ENCODE measurements at places on chromosomes 12 and 14. TPM values are rescaled to one million over a fixed set of nuclear protein-coding genes. Genes with fewer than 3 reads are reported as not detected.

GRCh38 chr12:63521706-63522105 is 146.6 kb downstream of the DPY19L2 start:
- no peak for DNase-seq

DNA sequence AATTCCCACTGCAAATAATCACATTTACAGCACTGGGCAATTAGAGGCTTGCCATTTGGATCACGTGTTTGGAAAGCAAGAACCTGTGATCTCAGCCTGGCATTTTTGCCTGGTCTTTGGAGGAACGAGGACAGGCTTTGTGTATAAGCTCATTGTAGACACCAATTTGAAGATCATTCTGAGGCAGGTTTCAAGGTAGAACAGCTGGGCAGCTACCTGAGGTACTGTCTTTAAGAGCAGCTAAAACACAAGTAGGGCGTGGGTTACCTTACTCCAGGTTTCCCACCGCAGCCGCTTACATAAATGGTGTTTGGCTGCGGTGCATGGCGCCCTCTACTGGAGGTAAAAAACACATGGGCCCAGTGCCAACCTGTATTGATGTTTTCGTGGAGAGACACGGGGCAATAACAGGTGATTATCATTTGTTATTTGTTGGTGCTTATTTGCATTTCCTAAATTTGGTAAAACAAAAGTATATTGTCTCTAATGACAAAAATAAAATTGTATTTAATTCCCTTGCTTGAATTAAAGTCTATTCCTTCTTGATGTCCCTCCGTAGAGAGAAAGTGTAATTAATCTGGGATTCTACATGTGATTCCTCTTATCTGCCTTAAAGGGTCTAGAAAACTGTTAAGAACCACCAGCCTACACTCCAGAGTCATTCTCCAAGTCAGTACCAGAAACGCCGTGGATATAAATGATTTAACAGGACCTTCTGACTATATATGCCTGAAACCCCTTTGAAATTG is 69.7 kb downstream of the SVOP start:
- peak; percentile 59 for DNase-seq

DNA sequence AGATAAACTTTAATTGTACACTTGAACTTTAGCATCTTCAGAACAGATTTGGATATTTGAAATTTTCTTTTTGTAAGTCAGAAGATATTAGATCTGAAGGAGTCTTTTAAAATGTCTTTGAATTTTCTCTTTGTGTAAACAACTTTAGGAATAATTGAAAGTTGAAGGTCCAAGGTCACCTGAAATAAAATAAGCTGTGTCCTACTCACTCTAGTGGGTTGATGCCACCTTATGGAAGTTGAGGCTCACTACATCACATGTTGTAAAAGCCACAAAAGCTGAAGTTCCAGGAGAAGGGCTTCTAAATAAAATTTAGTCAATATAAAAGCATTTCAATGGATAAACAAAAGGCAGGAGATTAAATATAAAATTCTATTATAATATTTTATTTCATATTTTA is 122.0 kb upstream of the ATXN7L3B start:
- DNase-seq, result peak; percentile 23

- no peak for DNase-seq
Measured at GRCh38 chr14:23486036-23486435, 16.5 kb downstream of the NGDN start.

GRCh38 chr14:50560931-50561285 is 963 bp downstream of the ATL1 start:
- peak; percentile 24 for DNase-seq

The PTGR2 gene
- 3.8 TPM for total RNA-seq

- no peak for DNase-seq
Measured at GRCh38 chr14:68871392-68871791, 78.5 kb upstream of the ZFP36L1 start.

DNA sequence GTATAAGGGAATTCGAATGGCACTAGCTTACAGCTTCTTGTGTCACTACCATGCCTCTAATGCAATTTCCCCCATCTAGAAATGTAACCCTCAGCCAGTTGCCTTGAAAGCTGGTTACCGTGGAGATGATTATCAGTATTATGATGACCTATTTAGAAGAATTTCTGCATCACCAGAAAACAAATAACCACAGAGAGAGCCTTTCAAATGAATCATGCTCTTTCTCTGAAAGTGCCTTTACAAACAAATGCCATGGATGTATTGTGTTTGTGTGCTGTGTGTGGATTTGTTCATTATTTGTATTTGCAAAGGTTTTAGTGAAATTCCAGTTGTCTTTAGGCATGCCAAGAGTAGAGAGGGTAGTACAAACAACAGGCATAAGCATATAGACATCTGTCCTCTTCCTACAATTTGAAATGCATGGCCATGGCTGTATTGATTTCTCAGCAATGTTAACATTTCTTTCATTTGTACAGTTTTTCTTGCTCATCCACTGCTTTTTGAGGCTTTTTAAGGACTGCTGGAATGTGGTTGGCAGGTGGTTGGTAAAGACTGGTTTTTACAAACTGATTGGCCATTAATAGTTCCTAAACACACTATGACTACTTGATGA is 266.5 kb downstream of the PAWR start:
- DNase-seq, result peak; percentile 97

GRCh38 chr12:72300728-72301127 is 28.6 kb downstream of the TRHDE start:
- no peak for DNase-seq

The TCL1B gene
- total RNA-seq, result not detected

The SYNE3 gene
- total RNA-seq, result 2.8 TPM

The DLK1 gene
- total RNA-seq, result not detected

GRCh38 chr12:49228653-49229052 is 36.2 kb upstream of the TUBA1C start:
- DNase-seq, result no peak

GRCh38 chr12:87795555-87795954 is 233.6 kb downstream of the C12orf50 start:
- no peak for DNase-seq

- DNase-seq, result peak; percentile 94
Measured at GRCh38 chr14:59360923-59361794, 104.0 kb downstream of the GPR135 start.

The PTPRB gene
- 3.4 TPM for total RNA-seq

DNA sequence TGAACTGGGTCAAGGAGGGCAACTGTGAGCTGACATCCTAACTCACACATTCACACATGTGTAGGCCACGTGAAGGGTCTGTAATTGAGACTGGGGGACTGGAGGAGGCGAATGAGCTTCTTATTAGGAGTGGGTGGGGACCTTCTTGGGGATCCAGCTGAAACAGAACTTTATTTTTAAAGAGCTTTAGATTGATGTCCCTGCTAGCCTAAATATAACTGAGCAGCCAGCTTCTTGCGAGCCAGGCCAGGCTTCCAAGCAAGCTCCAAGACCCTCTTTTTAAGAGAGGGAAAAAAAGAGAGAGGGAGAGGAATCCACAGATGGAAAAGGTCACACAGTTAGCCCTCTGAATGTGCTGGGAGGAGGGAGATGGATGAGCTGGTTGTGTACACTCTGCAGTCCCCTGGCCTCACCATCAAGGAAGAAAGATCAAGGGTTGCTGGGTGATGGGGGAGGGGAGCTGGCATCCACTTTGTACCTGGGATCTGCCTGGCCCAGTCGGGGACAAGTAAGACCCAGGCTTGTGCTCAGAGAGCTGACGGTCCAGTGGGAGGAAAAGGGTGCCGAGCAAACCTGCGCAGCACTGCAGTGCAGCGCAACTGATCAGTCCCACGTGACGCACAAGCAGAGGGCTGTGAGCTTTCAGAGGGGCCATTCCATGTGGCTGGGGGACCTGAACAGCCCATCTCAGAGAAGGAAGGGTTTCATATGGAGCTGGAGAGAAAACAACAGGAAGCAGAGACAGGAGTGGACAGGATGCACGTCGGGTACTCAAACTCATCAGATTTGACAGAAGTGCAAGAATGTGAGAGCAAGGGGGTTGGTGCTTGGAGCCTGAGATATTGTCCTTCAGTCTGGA is 154.5 kb downstream of the ZFP36L1 start:
- DNase-seq, result no peak

The SAMD15 gene
- total RNA-seq, result 1.4 TPM

- DNase-seq, result no peak
Measured at GRCh38 chr14:68140806-68141205, 321.2 kb downstream of the RAD51B start.

The GLT8D2 gene
- 6.0 TPM for total RNA-seq

The ZNF891 gene
- total RNA-seq, result 0.44 TPM

The EPYC gene
- total RNA-seq, result 0.17 TPM
